ENCODE measurements at places on chromosomes 3 and 15.
A peak's percentile ranks its signal among the peaks of the same experiment; 100 is the strongest.

- DNase-seq = no peak
These were observed 71.9 kb upstream of the CTNNB1 start for GRCh38 chr3:41127414-41127813.

GRCh38 chr3:95356764-95357501 is 1294.1 kb downstream of the NSUN3 start:
- no peak for DNase-seq

GRCh38 chr3:117228466-117228865 is 518.9 kb downstream of the TUSC7 start:
- no peak for DNase-seq

GRCh38 chr15:31489801-31490646 is 163.4 kb downstream of the KLF13 start:
- DNase-seq = no peak

DNA sequence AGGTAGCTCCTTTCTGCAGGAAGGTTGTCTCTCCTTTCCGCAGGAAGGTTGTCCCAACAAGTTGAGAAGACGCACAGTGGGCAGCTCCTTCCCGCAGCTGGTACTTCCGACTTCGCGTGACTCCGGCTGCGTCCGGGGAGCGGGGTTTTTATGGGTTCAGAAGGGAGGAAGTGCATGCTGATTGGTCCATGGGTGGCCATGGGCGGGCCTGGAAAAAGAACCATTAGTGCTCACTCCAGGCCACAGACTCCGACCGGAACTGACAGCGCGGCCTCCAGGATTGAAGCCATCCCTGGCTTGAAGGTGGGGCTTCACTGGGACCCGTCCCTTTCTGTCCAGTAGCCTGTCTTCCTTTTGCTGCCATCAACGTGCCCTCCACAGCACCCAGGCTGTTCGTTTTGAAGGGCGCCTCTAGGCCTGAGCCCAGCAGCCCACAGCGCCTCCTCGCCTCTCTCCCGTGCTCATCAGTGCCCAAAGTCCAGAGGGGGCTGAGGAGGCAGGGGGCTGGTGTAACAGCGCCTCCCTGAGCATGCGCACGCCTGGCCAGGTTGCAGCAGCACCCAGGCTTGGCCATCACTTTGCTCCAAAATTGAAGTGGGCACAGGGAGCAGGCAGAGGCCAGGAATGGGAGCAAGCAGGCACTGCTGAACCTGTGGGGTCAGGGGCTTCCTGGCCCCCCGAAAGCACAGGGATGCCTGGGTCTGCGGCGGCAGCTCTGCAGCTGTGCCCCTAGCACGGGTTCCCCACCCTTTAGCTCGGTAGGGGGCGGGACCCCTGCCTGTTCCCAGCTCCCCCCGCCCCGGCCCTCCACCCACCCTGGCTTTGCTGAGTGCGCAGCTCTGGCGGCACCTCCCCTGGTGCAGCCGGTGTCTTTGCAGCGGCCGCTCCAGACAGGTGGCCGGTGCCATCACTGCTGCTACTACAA is 330.6 kb upstream of the MCTP2 start:
- DNase-seq = no peak

- no peak for DNase-seq
These were observed 20.2 kb upstream of the GADL1 start for GRCh38 chr3:30914696-30915095.

- peak; percentile 4 for DNase-seq
These were observed 80.8 kb upstream of the PROK2 start for GRCh38 chr3:71865727-71866126.

- no peak for DNase-seq
These were observed 49.2 kb downstream of the CYFIP1 start for GRCh38 chr15:22930782-22931484.

DNA sequence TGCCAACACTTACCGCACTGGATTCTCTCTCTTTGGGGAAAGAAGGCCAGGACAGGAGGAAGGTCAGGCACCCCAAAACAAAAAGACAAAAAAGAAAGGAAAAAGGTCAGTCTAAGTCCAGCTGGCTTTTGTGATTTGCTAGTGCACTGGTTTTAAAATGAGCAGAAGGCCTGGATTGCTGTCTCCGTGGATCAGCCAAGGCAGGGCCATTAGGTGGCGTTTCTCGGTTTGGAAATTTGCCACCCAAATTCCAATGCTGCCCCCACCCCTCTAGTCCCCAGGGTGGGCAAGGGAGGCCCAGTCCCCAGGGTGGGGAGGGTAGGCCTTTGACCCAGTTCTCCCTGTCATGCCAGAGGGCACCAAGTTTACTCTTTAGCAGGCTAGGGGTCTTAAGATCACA is 33.3 kb downstream of the TLE3 start:
- no peak for DNase-seq

DNA sequence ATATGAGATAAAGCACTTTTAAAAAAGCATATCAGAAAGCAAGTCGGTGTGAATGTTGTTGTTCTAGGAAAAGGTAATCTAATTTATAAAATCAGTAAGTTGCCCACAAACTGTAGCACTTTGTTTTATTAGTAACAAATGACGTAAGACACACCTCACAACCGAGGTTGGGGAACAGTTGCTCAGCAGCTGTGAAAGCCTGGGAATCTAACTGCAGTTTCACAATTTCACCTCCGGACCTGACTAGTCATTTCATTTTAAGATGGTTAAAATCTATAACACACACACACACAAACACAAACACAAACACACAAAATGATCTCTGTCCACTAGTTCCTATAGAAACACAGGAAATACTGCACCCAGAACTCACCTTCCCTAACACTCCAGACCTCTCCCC is 406.7 kb upstream of the NR2F2 start:
- DNase-seq = no peak

GRCh38 chr3:77825001-77825827 is 785.3 kb downstream of the ROBO2 start:
- no peak for DNase-seq

DNA sequence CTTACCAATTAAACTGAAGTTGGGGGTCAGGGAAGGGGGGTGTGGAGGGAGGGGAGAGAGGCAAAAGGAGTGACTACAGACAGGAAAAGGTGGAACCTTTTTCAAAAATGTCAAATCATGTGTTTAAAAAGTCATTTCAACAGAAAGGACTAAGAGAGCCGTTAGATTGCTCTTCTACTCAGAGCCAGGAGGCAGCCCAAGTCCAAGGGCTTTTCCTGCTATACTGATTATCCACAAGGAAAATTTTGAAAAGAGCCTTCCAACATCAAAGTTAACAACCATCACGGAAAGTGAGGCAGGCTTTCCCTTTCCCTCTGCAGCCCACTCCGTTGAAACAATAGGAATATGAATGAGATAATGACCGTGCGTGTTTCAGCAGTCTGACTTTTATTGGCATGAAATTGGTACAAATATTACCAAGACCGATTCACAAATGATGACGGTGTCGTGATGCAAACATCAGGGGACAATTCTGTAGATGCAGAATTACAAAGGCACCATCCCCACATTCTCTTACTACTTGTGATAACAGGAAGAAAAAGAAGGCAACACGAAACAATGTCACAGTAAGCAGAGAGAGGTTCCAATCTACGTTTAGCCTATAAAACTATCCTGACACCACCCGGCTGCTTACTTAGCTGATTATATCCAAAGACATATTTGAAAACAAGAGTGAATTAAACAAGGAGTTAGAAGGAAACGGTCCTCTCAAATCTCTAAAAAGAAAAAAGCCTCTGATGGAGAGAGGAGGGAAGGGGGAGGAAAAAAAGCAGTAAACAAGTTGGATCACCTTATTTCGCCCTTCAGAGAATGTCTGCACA is 453.7 kb downstream of the FOXP1 start:
- DNase-seq = no peak

GRCh38 chr15:88655103-88655553 is 16.3 kb downstream of the ISG20 start:
- no peak for DNase-seq

DNA sequence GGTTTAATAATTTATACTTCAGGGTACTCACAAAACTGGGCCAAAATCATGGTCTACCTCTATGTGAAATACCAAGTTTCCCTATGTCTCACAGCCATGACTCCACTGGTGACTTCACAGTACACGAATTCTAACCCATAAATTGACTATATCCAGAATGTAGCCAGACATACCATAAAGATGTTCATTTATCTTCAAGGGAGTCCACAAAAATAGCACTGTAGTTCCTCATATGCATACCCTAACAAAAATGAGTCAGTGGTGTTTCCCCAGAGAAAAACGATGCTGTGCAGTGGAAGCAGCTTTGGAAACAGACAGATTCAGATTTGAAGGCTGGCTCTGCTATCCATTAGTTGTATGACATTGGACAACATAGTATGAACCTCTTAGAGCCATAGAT is 438.8 kb downstream of the FHIT start:
- DNase-seq = no peak

DNA sequence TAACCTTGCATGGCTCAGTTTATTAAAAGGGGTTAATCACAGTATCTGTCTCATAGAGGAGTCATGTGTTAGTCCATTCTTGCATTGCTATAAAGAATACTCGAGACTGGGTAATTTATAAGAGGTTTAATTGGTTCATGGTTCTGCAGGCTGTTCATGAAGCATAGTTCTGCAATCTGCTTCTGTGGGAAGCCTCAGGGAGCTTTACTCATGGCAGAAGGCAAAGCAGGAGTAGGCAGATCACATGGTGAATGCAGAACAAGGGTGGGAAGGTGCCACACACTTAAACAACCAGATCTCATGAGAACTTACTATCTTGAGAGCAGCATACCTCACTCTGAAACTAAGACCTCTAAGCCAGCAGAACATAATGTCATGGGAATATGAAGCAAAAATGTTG is 42.2 kb upstream of the PTX3 start:
- no peak for DNase-seq

- no peak for DNase-seq
These were observed 1.4 kb downstream of the MAPK6 start for GRCh38 chr15:52020221-52021085.

DNA sequence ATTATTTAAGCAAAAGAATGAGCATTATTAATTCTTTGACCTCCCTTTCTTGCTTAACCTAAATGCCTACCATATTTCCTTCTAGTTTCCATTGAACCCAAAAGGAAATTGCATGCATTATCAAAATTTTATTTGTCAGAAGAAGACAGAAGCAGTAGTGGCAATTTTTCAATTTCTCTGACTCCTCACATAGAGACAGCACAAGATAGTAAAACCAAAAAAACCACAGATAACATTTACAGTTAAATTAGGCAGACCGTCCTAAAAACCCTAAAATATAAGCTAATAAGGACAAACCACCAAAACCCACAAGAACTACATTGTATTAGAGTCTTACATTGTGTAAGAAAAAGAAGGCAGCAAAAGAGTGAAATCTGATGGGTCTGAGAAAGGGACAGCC is 27.1 kb downstream of the GOLGB1 start:
- DNase-seq = no peak

GRCh38 chr15:63096178-63096577 is 25.5 kb upstream of the LACTB start:
- no peak for DNase-seq

- peak; percentile 33 for DNase-seq
These were observed 164.6 kb downstream of the CHSY1 start for GRCh38 chr15:101087172-101087769.

- DNase-seq = no peak
These were observed 181.8 kb downstream of the MCTP2 start for GRCh38 chr15:94412979-94413746.

GRCh38 chr3:188955919-188956318 is 215.9 kb upstream of the TPRG1 start:
- DNase-seq = no peak

- no peak for DNase-seq
These were observed 273.6 kb downstream of the MECOM start for GRCh38 chr3:169389925-169390253.
